ENCODE measurements at places on chromosomes 6 and 20. TPM values are rescaled to one million over a fixed set of nuclear protein-coding genes. Genes with fewer than 3 reads are reported as not detected.

Gene EPPIN
- not detected for total RNA-seq

Gene GPR63
- 0.10 TPM for total RNA-seq

Gene BPI
- total RNA-seq = not detected

Gene CHMP4B
- 85.9 TPM for total RNA-seq

Gene MOCS1
- total RNA-seq = 12.1 TPM

Gene FAM110A
- total RNA-seq = 6.1 TPM

Gene SEMG1
- total RNA-seq = not detected

Gene GCNT2
- total RNA-seq = 16.6 TPM

Gene RIMS1
- 0.82 TPM for total RNA-seq

Gene BFSP1
- 6.4 TPM for total RNA-seq

Gene CALHM5
- 4.8 TPM for total RNA-seq

Gene BTN1A1
- total RNA-seq = not detected

Gene OPRL1
- 4.5 TPM for total RNA-seq

Gene TNFRSF6B
- total RNA-seq = 96.8 TPM

Gene NHSL1
- 64.3 TPM for total RNA-seq

Gene UNC5CL
- not detected for total RNA-seq

Gene ZNF184
- 4.6 TPM for total RNA-seq

Gene KIAA0408
- total RNA-seq = 0.87 TPM

Gene SLCO4A1
- total RNA-seq = 7.9 TPM

Gene ZNF831
- total RNA-seq = not detected

Gene CLDN20
- total RNA-seq = not detected

Gene GPX5
- total RNA-seq = not detected

Gene KIF25
- total RNA-seq = not detected

Gene HSP90AB1
- 1,001 TPM for total RNA-seq

Gene ARMH2
- not detected for total RNA-seq
